CD14-positive monocyte (primary cell): ENCODE measurements at places on chromosomes 4 and X.

- no peak for DNase-seq
These were observed 13.1 kb downstream of the TAB3 start for GRCh38 chrX:30875957-30876356.

DNA sequence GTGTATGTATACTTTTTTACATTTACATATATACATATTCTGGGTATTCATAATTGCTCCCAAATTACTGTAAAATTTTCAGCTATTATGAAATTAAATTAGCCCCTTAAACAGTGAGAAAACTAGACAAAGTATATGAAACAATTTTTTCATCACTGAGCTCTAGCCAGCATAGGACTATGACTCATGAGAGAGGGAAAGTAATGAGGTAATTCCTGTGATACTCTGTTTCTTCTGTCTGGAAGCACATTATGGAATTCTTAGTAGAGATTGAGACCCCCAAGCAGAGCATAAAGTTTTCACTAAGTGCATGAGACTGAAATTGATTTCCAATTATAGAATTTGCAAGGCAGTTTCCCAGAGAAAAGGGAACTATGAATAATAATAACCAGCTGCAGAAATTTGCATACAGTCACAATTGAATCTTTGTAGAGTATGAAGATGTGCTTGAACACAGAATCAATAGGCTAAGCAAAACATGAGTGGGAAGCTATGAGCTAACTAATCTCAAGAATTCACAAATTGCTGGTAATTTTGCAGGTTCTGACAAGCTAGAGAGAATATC is 779.3 kb downstream of the ARAP2 start:
- DNase-seq = no peak

DNA sequence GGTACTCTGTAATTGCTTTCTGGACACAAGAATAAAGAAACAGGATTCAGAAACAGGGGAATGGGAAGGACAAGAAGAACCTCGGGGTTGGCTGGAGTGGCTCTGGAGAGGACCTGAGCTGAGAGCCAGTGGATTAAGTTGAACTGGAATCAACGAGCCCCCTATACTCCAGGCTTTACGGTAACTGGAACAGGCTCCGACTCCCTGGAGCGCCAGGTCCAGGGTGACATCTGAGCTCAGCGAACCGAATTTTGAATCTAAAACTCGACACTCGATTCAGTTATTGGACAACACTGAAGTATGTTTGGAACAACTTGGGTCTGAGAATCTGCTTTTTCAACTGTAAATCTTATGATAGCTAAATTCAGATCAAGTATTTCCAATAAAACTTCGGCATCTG is 23.9 kb downstream of the HMX1 start:
- DNase-seq = no peak

DNA sequence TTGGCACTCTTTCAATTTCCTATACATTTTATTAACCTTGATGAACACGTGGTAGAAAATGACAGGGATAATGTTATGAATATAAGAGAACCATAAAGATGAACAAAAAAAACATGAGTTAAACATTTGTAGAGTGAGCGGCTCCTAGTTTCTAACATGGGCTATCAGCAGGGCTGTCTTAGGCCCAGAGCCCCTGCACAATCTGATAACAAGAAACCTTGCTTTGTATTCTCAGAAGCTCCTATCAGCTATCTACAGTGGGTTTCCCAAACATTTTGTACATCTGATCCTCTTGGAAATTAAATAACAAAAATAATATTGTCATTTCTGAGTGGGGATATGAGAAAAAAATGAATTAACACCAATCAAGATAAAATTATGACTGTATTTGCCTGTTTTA is 10.6 kb upstream of the RBPJ start:
- no peak for DNase-seq

DNA sequence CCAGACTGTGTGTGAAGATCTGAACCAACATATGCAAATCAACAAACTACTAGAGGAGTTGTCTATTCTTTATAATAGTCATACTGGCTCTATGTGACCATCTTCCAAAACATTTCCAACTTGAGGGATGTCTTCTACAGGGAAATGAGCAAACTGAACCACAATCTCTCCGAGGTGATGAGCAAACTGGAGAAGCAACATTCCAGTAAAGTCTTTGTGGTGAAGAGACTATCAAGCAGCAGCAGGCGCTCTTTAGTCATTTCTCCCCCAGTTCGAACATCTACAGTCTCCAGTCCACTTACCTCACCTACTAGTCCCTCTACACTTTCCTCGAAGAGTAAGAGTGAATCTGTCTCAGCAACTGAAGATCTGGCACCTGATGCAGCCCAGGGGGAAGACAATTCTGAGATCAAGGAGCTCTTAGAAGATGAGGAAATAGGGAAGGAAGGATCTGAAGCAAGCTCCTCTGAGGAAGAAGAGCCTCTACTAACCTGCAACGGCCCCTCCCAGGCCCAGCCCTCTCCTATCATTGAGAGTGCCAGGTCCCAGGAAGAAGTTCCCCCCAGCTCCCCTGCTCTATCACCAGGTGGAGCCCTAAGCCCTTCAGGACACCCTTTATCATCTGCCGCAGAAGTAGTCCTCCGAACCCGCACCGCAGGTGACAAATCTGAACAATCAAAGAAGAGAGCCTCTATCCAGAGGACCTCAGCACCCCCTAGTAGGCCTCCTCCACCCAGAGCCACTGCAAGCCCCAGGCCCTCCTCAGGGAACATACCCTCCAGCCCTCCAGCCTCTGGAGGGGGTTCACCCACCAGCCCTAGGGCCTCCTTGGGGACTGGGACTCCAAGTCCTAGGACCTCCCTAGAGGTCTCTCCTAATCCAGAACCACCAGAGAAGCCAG is 98.1 kb downstream of the HNRNPD start:
- no peak for DNase-seq

- peak; percentile 82 for DNase-seq
These were observed 4.2 kb upstream of the TMSB4X start for GRCh38 chrX:12970691-12971202.
